ENCODE measurements at places on chromosomes 7 and 10.

DNA sequence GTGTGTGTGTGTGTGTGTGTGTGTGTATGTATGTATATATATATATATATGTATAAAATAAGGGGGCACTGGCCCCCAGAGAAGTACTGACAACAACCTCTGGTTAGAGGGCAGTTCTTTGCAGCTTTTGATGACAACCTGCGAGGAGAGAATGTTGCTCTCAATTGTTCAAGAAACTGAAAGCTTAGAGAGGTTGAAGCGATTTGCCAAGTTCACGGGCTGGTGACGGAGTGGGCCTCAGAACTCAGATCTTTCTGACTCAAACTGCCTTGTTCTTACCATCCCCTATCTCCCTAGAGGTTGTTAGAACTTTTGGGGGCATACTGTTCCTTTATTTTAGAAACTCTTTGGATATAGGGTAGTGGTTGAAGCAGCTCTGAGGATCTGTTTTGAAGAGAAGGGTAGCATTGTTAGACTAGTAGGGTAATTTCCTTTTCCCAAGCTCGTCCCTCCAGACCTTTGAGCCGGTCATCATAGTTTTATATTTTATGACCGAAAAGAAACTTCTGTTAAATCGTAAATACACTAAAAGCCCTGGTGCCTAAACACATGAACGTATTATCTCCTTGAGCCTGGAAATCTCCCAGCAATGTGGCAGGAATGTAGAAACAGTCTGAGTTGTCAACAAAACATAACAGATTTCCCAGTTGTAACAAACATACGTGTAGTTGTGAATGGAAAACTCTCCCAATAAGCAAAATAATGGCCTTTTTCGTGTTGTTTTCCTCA, 541.7 kb upstream of the GALNT17 start:
- H3K4me1 ChIP-seq: peaks cover 4% of the 10 kb centered on the region
- H3K4me3 ChIP-seq: no peak overlapping the region
- H3K36me3 ChIP-seq: no peaks in the 10 kb centered on the region
- DNase-seq: no peak
- no peak overlapping the region for H3K27ac ChIP-seq

DNA sequence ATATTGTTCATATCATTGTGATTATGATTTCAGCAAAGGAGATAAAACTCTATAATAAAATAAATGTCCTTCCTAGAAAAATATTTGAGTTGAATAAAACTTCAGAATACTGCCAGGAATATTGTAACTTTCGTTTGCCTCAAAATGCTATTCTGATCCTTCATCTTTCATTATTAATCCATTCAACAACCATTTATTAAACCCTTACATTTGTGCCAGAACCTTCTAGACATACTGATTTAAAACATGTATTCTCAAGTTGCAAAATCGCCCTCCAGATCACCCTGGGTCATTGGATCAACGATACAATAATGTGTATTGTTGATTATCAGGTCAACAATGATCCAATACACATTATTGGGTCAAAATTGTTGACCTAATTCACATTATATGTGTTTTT, 759.8 kb downstream of the CNTNAP2 start:
- no peak for DNase-seq
- H3K27ac ChIP-seq: no peak overlapping the region
- H3K36me3 ChIP-seq: no peaks in the 10 kb centered on the region
- no peaks in the 10 kb centered on the region for H3K27me3 ChIP-seq
- H3K4me3 ChIP-seq: no peak overlapping the region
- H3K4me1 ChIP-seq: no peaks in the 10 kb centered on the region

GRCh38 chr7:7529328-7529727, 6.3 kb downstream of the COL28A1 start:
- no peaks in the 10 kb centered on the region for H3K27me3 ChIP-seq
- H3K36me3 ChIP-seq: no peaks in the 10 kb centered on the region
- H3K4me1 ChIP-seq: no peaks in the 10 kb centered on the region
- no peak overlapping the region for H3K27ac ChIP-seq
- no peak overlapping the region for H3K4me3 ChIP-seq
- DNase-seq: no peak

DNA sequence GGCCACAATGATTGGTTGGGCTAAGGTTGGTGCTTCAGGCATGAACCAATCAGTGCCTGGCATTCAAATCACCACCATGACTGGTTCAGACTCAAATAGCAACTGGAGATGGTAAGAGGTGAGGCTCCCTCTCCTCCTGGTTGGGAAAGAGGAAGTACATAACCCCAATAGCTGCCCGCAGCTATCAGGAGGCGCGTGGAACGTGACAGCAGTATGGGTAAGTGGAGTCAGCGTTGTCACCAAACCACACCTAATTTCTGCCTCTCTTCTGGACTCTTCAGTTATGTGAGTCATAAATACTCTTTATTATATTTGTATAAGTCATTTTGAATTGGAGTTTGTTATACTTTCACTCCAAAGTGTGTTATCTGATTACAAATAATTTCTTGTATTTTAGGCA, 17.9 kb upstream of the ITGA8 start:
- no peaks in the 10 kb centered on the region for H3K27me3 ChIP-seq
- DNase-seq: no peak
- peaks cover 5% of the 10 kb centered on the region for H3K4me1 ChIP-seq
- H3K36me3 ChIP-seq: no peaks in the 10 kb centered on the region

GRCh38 chr10:86316274-86316835, 50.2 kb downstream of the GRID1 start:
- no peaks in the 10 kb centered on the region for H3K27me3 ChIP-seq
- H3K27ac ChIP-seq: no peak overlapping the region
- no peak overlapping the region for H3K4me3 ChIP-seq
- no peaks in the 10 kb centered on the region for H3K4me1 ChIP-seq
- H3K36me3 ChIP-seq: no peaks in the 10 kb centered on the region

- no peaks in the 10 kb centered on the region for H3K36me3 ChIP-seq
- H3K27me3 ChIP-seq: no peaks in the 10 kb centered on the region
- DNase-seq: no peak
- H3K4me1 ChIP-seq: no peaks in the 10 kb centered on the region
Observed at GRCh38 chr7:85322252-85322651, 135.4 kb upstream of the SEMA3D start.

GRCh38 chr7:117249696-117250095, 73.2 kb downstream of the WNT2 start:
- no peaks in the 10 kb centered on the region for H3K27me3 ChIP-seq
- no peak overlapping the region for H3K27ac ChIP-seq
- no peaks in the 10 kb centered on the region for H3K36me3 ChIP-seq
- no peak for DNase-seq
- H3K4me3 ChIP-seq: no peak overlapping the region

DNA sequence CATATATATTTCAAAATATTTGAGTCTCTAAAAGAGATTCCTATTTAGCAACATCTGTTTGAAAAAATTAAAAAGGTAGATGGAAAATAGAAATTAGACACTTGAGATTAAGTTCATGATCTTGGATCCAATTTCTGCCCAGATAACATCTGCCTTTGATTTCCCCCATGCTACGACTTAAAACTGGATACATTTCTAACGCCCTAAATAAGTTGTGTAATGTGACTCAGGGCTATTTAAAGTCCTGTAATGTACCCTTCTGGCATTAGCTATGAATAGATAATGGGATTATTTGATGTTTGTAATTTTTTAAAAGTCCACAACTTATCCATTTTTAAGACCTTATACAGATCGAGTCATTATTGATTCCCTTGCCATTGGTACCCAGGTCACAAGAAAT, 23.4 kb downstream of the CFAP43 start:
- no peaks in the 10 kb centered on the region for H3K36me3 ChIP-seq
- no peaks in the 10 kb centered on the region for H3K27me3 ChIP-seq
- no peak for DNase-seq
- no peaks in the 10 kb centered on the region for H3K4me1 ChIP-seq
- H3K4me3 ChIP-seq: no peak overlapping the region
- H3K27ac ChIP-seq: no peak overlapping the region

DNA sequence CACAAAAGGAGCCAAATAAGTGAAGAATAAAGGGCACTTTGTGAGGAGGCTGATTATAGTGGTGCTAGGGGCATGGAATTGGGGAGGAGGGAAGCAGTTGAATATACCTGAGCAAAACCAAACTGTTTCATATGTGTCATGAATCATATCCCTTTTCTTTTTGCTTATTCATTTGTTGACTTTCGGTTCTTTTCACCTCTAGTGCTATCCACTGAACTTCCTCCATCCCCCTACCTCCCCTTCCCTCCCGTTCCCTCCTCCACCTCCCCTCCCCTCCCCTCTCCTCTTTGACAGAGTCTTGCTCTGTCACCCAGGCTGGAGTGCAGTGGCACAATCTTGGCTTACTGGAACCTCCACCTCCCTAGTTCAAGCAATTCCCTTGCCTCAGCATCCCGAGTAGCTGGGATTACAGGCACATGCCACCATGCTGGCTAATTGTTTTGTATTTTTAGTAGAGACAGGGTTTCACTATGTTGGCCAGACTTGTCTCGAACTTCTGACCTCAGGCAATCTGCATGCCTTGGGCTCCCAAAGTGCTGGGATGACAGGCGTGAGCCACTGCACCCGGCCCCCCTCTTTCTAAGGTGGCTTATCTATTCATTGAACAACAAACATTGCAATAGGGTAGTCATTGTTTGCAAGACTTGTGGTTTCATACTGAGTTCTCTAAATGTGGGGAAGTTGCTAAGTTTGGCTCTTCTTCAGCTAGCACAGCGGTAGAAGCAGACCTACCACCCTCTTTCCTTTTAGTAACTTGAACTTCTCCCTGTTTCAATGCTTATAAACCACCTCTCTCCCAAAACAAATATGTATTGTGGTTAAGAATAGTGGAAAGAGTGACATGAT, 150.4 kb upstream of the PRPS1L1 start:
- peak; percentile 77 for DNase-seq
- H3K36me3 ChIP-seq: no peaks in the 10 kb centered on the region
- no peak overlapping the region for H3K27ac ChIP-seq
- H3K4me1 ChIP-seq: no peaks in the 10 kb centered on the region
- H3K27me3 ChIP-seq: no peaks in the 10 kb centered on the region
- H3K4me3 ChIP-seq: no peak overlapping the region

Measured in astrocyte (in vitro differentiated cells and primary cell).